ENCODE measurements at places on chromosomes 16 and 17.
A peak's percentile ranks its signal among the peaks of the same experiment; 100 is the strongest.

DNA sequence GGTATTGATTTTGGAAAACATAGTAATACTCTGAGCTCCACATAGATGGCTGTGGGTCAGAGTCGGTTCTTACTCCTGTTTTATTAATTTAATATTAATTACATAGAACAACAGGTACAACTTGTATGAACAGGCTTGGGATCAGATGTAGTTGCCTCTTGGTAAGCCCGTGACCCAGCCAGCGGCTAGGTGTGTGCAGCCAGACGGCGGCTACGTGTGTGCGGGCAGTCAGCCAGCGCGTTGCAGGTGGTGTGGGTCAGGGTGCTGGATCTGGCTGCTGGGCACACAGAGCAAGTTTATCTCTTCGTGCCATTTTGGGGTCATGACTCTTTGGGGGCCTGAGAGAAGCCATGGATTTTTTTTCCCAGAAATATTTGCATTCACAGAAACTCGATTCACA, 30.3 kb downstream of the DBNDD1 start:
- H3K4me1 ChIP-seq: no peaks in the 10 kb centered on the region
- peaks cover 64% of the 10 kb centered on the region for H3K36me3 ChIP-seq
- H3K27me3 ChIP-seq: no peaks in the 10 kb centered on the region
- H3K27ac ChIP-seq: no peak overlapping the region

DNA sequence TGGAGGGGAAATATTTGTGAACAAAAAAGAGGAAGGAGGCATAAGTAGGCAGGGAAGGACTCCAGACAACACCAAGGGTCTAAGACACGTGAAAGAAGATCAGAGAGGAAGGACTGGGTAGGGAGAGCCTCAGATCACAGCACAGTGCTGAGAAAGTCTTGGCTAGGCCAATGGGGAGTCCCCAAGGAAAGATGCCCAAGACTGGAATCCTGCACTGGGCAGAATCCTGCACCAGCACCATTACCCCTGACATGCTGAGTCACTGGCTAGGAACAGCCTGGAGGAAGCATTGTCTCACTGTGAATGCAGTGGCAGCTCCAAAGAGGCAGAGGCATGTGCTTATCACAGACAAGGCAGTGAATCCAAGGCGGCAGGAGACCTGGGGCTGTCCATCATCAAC, 19.2 kb downstream of the CLEC19A start:
- peak; percentile 16 for DNase-seq
- H3K4me1 ChIP-seq: no peaks in the 10 kb centered on the region
- H3K27ac ChIP-seq: no peak overlapping the region
- no peaks in the 10 kb centered on the region for H3K36me3 ChIP-seq

DNA sequence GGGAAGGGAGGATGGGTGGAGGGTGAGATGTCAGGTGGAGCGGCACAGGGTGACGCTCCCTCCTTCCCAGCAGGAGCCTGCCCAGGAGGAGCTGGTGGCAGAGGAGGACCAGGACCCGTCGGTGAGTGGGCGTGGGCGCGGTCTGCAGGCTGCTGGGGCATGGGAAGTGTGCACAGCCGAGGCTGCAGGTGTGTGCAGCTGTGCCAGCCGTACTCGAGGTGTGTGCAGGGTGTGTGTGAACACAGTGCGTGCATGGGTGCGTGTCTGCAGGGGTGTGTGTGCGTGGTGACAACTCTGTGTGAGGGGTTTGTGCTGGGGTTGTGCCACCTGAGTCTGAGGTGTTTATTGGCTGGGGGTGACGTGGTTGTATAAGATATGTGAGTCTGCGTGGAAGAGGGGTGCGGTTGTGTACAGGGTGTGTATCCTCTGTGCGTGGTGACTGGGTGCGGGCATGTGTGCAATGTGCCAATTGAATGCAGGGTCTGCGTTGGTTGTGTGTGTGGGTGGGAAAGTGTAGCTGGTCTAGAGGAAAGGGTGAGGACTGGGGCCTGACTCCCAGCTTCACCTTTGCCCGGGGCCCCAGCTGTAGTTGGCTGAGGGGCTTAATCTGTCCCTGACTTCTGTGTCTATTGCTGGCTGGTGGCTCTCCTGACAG, 670 bp downstream of the TNFSF12 start:
- no peaks in the 10 kb centered on the region for H3K27me3 ChIP-seq
- peak; percentile 11 for DNase-seq
- no peaks in the 10 kb centered on the region for H3K36me3 ChIP-seq
- no peaks in the 10 kb centered on the region for H3K4me1 ChIP-seq
- peak overlapping the region; percentile 62 for H3K4me3 ChIP-seq

- no peak for DNase-seq
- no peak overlapping the region for H3K4me3 ChIP-seq
- no peaks in the 10 kb centered on the region for H3K36me3 ChIP-seq
- peaks cover 8% of the 10 kb centered on the region for H3K4me1 ChIP-seq
- H3K27me3 ChIP-seq: peaks cover under 1% of the 10 kb centered on the region
- no peak overlapping the region for H3K27ac ChIP-seq
Observed at GRCh38 chr17:10608244-10608643, 48.9 kb downstream of the MYH3 start.

DNA sequence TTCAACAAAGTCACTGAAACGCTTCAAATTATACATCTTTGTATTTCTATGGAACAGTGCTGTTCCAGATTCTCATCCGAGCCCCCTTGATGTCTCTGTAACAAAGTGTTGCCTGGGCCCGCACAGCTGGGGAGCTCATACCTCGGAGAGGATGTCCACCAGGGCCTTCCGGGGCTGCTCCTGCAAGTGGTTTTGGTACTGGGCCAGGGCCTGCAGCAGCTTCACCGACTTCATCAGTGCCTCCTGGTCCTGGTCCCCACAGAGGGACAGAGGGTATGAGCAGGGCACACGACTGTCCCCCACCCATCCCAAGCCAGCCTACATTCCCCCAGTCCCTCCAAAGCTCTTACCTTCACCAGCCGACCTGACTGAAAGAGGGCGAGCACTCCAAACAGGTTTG, 1.5 kb downstream of the MYBBP1A start:
- peaks cover 9% of the 10 kb centered on the region for H3K4me1 ChIP-seq
- peaks cover 55% of the 10 kb centered on the region for H3K36me3 ChIP-seq
- peak overlapping the region; percentile 80 for H3K4me3 ChIP-seq
- H3K27me3 ChIP-seq: no peaks in the 10 kb centered on the region
- H3K27ac ChIP-seq: peak overlapping the region; percentile 75
